DMS79 treated with DMSO at 0.1 percent for 48 hours (cell line): ENCODE measurements at places on chromosomes 2 and 18.

- DNase-seq, result no peak
Observed at GRCh38 chr2:188042412-188042811, 249.3 kb upstream of the GULP1 start.

GRCh38 chr2:15450808-15451207 lies 110.3 kb downstream of the NBAS start:
- no peak for DNase-seq

DNA sequence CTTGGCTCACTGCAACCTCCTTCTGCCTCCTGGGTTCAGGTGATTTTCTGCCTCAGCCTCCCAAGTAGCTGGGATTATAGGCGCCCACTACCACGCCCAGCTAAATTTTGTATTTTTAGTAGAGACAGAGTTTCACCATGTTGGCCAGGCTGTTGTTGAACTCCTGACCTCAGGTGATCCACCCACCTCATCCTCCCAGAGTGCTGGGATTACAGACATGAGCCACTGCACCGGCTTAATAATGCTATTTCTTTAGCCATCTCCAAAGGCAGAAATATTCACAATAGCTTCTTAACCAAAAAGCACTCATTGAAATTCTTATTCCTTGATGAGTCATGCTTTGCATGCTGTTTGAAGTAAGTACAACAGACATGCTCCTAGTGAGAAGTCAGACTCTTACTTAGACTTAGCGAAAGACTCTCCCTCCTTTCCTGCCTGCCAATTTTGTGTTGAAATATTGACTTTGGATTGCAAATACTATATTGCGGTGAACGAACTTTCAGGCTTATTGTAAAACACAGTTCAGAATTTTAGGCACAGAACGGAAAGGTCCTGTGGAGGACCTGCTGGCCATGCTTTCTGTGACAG lies 4.4 kb downstream of the ACTR3 start:
- DNase-seq, result no peak

GRCh38 chr2:85459771-85460170 lies 41.3 kb downstream of the SH2D6 start:
- no peak for DNase-seq
